ENCODE measurements at places on chromosomes 7 and 10.

DNA sequence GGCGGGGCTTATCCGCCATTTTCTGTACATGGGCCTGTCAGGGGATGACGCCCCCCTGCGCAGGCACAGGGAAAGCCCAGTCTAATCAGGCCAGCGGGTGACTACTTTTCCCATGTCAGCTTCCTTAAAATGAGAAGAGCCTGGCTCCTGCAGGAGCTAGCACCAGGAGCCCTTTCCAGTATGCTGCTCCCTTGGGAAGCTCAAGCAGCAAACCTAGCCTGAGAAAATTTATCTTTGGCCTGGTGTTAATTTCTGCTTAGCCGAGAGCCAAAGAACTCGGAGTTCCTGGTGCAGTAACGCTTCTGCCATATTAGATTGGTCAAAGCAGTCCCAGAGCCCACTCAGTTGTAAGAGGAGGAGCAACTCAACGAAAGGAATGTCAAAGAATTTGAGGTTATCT, 239.0 kb upstream of the PHYHIPL start:
- no peak for DNase-seq

DNA sequence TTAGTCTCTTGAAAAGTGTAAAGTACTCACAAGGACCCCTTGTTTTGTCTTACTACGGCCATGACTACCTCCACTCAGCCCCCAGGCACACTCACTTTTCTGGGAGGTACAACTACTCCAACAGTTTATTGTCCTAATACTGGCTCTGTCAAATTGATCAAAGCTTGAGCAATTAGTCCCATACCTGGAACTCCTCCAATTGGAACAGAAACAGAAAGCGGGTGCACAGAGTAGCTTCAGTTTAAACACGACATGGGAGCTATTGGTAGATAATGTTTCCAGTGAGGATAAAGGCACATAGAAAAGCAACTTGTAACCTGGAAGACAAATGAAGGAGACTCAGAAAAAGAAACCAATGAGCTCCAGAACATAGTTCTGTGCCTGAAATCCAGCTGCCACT, 7.7 kb upstream of the GPR37 start:
- DNase-seq, result no peak

DNA sequence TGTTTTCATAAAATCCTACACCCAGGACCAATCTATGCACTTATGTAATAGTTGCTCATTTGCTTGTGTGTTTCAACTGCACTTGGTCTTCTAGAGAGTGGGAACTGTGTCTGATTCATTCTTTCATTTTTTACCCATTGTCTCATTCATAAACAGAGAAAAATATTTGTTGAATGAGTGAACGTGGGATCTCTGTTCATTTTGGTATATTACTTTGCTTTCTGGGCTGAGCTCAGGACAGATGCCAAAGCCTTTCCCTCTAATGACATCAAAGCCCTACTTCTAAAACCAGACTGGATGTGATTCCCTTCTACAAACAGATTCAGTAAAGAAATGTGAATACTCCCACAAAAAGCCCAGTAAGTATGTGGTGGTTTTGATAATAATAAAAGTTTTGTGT, 145.2 kb downstream of the ST7 start:
- DNase-seq, result no peak

DNA sequence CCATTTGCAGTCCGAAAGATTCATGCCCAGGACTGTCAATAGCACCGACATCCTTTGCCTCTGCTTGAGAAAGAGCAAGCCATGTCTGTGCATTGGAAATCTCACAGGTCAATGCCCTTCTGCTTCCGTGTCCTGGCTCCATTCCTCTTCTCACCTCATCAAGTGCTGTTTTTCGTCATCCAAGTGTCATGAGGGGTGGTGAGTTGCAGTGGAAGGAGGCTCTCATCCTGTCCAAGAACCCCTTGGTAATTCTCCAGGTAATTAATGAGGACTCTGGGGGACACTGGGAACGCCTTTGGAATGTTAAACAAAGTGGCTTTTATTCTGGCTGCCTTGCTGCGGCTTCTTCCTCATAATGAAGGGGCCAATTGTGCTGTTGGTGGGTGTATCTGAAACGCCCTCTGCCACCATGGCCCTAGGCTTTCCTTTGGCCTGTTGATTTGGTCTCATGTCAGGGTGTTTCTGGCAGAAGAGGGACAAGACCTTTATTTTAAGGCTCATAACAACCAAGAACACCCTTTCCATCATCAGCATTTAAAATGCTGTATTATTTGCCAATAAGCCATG, 57.7 kb downstream of the PPP1R3C start:
- DNase-seq, result no peak
